ENCODE measurements at places on chromosomes 3 and 15. TPM values are rescaled to one million over a fixed set of nuclear protein-coding genes. Genes with fewer than 3 reads are reported as not detected.

- no peak for DNase-seq
Observed at GRCh38 chr3:24596626-24597025, 102.0 kb upstream of the THRB start.

DNA sequence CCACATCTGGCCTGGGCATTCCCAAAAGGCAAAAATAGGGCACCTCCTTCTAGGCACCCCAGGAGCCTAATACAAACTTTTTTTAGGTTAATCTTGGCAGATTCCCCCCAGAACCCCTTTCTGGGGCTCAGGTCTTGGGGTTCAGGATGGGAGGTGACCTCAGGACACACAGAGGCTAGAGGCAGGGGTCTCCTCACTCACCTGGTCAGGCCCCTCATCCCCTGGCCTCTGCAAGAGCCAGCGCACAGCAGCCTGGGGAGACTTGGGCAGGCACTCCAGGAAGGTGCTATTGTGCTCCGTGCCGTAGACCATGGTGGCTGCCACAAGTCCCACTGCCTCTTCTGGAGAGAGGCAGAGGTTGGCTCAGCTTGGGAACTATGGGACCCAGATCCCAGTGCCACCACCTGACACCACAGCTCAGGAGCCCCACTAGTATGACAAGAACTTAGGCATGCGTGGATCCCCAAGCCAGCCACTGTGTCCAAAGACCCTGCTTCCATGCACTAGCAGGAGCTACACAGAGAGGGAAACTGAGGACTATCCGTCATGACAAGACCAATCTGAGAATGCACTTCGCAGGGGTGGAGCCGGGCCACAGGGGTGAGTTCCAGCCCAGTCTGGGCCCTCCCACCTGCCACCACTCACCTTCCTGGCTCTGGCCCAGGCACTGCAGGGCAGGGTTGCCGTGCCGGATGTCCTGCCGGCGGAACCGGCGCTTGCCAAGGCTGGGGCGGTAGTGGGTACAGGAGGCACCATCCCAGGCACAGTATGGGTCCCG is 7.4 kb downstream of the SEMA3G start:
- no peak for DNase-seq

DNA sequence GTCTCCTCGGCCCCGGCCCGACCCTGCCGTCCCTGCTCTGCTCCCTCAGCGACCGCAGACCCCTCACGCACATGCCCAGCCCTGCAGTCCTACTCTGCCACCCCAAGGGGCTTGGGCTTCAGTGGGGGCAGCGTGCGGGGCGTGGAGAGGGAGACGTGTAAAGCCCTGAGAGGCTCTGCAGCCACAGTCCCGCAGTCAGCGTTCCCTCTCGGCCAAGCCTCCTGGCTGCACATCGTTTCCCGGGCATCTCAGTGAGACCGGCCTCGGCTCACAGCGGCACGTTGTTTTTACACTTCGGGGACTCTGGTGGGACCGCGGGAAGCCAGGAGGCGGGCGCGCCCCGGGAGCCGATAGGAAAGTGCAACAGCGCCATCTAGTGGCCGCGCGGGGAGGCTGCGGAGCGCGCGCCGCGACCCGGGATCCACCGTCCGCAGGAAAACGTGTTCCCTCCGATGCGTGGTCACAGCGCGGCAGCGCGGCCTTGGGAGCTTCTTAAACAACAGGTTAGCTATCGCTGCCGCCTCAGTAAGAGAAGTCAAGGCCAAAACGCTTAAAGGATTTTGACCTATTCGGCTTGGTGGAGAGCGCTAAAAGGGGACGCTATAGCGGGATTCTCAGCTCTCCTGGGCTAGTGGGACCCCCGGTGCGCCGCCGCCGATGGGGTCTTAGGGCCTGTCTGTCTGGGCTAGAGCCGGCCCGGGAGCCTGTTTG is 226.8 kb upstream of the IGF1R start:
- DNase-seq, result peak; percentile 63

GRCh38 chr3:196636369-196637349 is 2.8 kb upstream of the NRROS start:
- no peak for DNase-seq

DNA sequence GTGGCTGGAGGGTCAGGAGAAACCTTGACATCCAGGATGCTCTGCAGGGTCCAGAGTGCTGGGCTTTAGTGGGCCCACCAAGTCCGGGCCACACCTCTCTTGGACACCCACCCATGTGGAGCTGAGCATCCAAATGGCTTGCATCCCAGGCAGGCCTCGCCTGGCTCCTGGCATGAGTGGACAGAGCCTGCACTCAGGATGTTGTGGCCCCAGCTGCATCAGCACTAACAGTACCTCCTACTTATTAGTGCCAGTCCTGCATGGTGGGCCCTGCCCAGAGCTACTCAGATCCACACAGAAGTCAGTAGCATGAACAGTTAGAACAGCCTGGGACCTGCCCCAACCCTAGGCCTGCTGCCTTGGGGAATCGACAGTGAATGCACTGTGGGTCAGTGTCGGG is 42.2 kb upstream of the MRPS22 start:
- no peak for DNase-seq

- no peak for DNase-seq
Observed at GRCh38 chr15:33526532-33526931, 215.8 kb downstream of the RYR3 start.

GRCh38 chr3:32374788-32375595 is 16.7 kb upstream of the CMTM7 start:
- peak; percentile 52 for DNase-seq

DNA sequence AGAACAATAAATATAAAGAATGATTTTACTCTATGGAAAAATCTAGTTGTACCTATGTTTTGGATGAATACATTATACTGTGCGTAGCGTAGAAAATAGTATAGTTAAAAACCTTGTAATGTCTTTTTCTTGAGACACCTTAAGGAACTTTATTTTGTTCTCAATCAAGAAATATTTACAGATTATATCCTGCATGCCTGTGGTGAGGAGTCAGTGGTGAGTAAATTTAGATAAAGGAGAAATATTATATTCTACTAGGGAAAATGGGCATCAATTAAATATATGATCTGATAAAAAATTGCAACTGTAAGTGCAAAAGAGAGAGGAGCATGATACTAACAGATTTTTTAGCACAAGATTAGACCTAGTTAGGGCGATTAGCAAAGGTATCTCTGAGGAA is 157.7 kb downstream of the RBMS3 start:
- no peak for DNase-seq

GRCh38 chr3:126927401-126927750 is 55.5 kb upstream of the PLXNA1 start:
- DNase-seq, result no peak

GRCh38 chr3:129602730-129603560 is 3.5 kb downstream of the PLXND1 start:
- peak; percentile 72 for DNase-seq

GRCh38 chr3:134476306-134476705 is 9.5 kb downstream of the ANAPC13 start:
- DNase-seq, result no peak

DNA sequence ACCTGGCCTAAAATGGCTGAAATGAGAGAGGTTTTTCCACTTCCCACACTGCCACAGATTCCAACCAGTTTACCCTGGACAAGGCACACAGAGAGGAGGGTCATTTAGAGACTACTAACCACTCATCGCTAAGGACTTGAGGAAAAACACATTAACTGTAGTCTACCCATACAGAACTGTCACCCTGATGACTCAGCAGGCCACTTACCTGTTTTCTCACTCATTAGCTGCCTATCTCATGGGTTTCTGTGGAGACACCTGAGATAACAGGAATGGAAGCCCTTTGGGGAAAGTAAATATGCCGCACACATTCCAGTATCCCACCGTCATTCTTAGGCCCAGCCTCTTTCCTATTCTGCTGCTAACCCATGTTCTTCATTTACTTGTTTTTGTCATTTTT is 50.0 kb downstream of the ABCC5 start:
- DNase-seq, result no peak

GRCh38 chr3:46948830-46949671 is 27.5 kb downstream of the CCDC12 start:
- DNase-seq, result no peak

DNA sequence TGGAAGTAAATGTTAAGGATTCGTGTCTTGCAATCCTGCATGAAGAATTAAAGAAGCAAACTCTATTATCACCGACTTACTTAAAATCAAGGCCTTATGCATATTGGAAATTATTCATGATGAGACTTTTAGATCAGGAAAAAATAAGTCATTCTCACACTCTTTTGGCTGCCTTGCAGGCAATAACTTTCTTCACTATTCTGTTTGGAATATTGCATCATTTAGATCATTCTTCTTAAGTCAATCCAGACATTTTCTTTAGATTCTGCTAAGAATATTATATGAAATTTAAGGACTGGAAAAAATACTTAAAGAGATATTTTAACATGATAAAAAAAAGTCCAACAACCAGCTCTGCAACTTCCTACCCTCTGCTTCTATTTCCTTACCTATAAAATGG is 245.4 kb downstream of the LRRN1 start:
- no peak for DNase-seq

- DNase-seq, result no peak
Observed at GRCh38 chr3:32249184-32249782, 10.8 kb downstream of the CMTM8 start.

DNA sequence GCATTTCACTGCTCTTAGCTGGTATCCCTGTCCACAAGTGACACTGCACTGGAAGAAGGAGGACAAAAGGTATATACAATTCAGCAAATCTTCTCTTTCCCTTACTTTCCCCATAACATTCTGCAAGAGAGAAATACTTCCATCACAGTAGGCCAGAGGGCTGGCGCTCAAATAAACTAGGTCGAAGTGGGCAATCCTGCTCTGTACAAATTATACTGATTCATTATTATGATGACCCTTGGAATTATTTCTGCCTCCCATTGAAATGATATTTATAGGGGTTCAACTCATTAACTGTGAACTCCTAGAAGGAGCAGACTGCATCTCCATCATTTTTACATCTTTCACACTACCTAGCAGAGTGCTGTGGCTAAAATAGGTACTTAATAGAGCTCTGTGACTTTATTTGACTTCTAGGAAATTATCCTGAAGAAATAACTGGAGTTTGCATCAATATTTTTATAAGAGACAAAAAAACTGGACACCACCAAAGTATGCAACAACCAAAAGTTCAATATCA is 80.7 kb downstream of the ADAMTS9 start:
- DNase-seq, result no peak

DNA sequence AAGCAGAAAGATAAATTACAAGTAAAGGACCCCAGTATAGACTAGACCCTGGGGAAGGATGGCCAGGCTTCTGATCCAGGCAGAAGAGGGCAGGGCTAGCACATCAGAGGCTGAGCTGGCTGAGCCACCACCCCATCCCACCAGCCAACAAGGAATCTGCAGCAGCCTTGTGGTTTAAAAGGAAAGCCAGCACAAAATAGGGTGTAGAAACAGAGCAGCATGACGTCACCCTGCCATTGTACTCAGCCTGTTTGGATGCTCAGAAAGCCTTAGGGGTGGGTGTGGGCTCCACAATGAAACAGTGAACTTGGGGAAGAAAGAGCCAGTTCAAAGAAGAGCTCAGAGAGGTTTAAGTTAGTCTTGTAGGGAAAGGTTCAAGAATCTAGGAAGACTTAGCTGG is 28.2 kb downstream of the DUOX1 start:
- DNase-seq, result no peak

DNA sequence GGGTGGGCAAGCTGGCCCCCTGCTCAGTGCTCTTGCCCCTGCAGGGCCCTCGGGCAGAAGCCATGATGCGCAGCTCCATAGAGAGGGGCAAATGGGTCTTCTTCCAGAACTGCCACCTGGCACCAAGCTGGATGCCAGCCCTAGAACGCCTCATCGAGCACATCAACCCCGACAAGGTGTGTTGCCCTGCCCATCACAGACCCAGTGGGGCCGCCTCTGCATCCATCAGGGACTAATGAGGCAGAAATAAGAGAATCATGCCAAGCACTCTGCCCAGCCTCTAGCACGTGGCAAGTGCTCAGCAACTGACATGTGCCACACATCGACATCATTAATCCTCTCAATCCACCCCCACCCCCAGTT is 49.4 kb downstream of the SEMA3G start:
- no peak for DNase-seq

- no peak for DNase-seq
Observed at GRCh38 chr3:42256135-42256819, 9.7 kb downstream of the CCK start.

DNA sequence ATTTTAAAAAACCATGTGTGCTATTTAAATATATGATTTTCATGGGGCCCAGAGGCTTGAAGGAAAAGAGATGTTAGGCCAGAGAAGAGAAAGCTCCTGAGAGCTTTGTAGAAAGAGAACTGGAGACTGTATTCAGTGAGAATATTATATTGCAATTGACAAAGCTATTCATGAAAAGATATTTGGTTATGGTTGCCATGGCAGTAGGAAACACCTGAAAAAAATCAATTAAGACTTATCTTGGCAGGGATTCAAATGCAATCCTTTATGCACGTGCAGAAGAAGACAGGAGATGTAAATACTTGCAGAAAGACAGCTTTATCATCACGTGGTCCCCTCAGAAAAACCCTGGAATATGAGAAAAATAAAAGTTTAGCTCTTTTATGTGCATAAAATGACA is 636.0 kb upstream of the TBL1XR1 start:
- no peak for DNase-seq

GRCh38 chr3:194683380-194683779 is 2.3 kb upstream of the FAM43A start:
- no peak for DNase-seq

DNA sequence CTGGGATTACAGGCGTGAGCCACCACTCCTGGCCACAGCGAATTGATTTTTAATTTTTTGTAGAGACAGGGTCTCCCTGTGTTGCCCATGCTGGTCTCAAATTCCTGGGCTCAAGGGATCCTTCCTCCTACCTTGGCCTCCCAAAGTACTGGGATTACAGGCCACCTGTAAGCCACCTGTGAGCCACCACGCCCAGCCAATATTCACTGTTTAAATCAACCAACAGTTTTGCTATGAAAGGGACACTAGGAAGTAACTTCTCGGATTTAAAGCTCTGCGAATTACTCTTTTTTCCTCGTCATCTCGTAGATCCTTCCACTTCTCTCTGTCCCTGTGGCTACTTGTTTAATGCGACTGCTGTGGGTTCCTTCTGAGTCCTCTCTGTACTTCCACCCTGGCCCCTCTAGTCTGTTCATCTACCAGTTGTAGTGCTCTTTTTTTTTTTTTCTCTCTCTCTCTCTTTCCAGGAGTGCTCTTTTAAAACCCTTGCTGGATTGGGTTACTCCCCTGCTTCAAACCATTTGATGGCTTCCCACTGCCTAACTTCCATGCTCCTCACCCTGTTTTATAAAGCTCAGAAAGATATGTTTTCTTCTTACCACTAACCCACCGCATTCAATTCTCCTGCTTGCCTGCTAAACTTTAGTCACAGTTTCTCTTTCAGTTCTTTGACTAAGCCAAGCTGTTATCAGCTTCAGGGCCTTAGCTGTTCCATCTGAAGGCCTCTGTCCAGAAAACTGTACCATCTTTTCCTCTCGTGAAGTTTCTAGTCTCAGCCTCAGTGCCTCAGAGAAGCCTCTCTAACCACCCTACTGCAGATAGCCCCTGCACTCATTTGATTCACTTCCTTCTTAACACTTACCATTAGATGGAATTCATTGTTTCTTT is 12.4 kb downstream of the RTF1 start:
- DNase-seq, result no peak

- peak; percentile 92 for DNase-seq
Observed at GRCh38 chr15:75647370-75648155, at the start of gene SNX33. TSS of gene SNX33 (plus strand) at chr15:75647912. CDS start at chr15:75649103, 1,191 bp downstream.

- no peak for DNase-seq
Observed at GRCh38 chr15:48516121-48516520, 129.4 kb downstream of the FBN1 start.

Gene CERS3
- 0.10 TPM for polyA plus RNA-seq

Gene SCAMP5
- polyA plus RNA-seq, result 0.94 TPM

Gene HRG
- polyA plus RNA-seq, result not detected

Gene CAV3
- 0.06 TPM for polyA plus RNA-seq

Gene AHSG
- 0.03 TPM for polyA plus RNA-seq

Gene ILDR1
- polyA plus RNA-seq, result 4.1 TPM

Gene CILP
- 0.30 TPM for polyA plus RNA-seq

Gene CIP2A
- 1.6 TPM for polyA plus RNA-seq

Gene GABRR3
- polyA plus RNA-seq, result not detected
